ENCODE measurements at places on chromosomes 1 and 21.
A peak's percentile ranks its signal among the peaks of the same experiment; 100 is the strongest.

- no peak for DNase-seq
Observed at GRCh38 chr21:26843933-26844257, 1.3 kb downstream of the ADAMTS1 start.

GRCh38 chr1:70503358-70503757, 92.3 kb downstream of the CTH start:
- no peak for DNase-seq

GRCh38 chr1:152501704-152502103, 8.9 kb upstream of the LCE5A start:
- DNase-seq, result no peak

DNA sequence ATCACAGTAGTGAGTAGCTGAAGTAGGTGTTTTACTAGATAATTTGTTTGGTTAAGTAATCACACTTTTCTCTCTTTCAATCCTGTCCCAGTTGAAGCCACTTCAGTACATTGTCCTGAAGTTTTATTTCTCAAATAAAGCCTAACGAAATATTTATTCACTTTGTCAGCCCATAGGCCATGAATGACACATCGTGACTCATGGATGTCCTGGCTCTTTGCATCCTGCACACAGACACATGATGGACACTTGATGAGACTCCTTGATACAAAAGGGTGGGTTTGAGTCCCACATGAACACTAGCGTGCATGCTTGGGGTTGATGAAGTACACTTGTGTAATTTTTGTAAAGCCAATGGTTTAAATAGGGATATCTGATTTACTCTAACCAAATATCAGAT, 22.7 kb upstream of the LAMC2 start:
- no peak for DNase-seq

DNA sequence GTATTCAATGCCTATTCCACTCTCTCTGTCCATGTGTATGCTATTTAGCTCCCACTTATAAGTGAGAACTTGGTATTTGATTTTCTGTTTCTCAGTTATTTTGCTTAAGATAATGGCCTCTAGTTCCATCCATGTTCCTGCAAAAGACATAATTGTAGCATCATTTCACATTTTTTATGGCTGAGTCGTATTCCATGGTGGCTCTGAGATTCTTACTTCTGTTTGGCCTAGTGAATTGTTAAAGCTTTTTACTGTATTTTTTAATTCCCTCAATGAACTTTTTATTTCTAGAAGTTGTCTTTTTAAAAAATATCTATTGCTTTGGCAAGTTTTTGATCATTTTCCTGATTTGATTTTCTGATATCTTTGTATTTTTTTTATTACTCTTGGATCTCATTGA, 635.6 kb downstream of the PLA2G4A start:
- DNase-seq, result no peak

GRCh38 chr21:36323032-36323431, 3.0 kb downstream of the MORC3 start:
- DNase-seq, result peak; percentile 38

DNA sequence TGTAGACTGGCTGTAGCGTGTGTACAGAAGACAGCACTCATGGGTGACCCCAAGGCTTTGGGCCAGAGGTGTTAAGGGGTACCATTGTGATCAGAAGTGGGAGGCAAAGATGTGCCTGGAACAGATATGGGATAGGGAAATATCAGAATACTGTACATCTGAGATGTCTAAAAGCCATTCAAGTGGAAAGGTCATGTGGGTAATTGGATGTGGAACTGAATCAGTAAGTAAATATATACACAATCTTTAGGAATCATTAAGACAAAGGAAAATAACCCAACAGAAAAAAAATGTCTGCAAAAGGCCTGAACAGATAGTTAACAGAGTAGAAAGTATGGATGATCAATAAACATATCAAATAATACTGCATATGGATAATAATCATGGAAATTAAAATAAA, 26.5 kb downstream of the OR13G1 start:
- no peak for DNase-seq
